ENCODE measurements at places on chromosomes 2 and 18.

GRCh38 chr18:75507636-75508035, 80.1 kb upstream of the SMIM21 start:
- DNase-seq, result no peak

DNA sequence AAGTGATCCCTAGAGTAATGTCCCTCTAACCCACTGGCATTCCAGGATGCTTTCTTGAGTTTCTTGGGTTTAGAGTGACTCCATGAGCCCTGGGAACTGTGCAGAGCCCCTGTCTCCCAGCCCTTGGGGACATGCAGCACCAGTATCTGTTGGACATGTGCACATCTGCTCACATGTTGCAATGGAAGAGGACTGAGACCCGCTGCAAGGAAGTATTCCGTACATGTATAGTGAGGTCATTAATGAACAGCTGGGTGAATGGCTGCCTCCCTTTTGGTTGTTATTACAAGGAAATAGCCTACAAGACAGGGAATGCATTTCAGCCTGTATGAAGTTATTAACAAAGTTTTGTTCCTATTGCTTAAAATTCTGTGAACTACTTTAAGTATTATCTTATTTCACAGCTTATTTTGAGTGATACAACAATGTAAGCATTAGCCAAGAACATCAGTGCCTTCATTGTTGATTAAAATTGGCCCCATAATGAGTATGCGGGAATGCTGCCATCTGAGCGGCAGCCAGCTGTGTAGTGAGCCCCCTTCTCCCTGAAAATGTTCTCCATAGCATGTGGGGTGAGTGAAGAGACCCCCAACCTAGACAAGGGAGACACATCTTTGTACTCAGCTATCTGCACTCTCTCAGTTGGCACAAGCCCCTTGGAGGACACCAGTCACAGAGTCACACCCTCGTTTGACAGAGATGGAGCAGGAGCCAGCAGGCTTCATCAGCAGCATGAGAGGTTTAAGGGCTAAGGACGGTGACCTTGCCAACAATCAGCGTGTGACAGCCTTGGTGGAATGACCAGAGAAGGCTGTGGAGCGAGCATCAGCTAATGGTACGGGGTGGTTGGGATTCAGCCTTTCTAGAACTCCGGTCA, 87.4 kb downstream of the FAM210A start:
- no peak for DNase-seq

DNA sequence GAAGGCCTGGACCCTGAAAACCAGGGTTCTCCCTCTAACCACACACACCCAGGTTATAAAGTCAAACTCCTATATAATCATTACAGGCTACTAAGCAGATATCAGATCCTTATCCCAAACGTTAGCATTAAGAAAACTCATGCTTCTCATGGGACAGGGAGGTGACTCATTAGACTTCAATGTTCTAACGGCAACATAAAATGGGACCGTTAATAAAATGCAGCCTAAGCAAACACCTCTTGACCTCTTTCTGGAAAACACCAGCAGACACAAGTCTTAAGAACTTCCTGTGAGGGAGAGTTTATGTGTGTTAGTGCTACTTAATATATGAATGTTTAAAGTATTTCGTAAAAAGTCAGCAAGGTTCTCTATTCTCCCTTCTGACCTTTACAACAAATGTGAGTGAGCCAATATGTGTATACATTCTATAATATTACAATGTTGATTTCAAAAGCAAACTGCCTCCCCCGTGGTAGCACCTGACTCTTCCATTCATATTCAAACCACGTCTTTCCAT, 31.7 kb downstream of the LPIN2 start:
- peak; percentile 24 for DNase-seq

GRCh38 chr2:160878618-160879017, 281.6 kb upstream of the TANK start:
- no peak for DNase-seq

DNA sequence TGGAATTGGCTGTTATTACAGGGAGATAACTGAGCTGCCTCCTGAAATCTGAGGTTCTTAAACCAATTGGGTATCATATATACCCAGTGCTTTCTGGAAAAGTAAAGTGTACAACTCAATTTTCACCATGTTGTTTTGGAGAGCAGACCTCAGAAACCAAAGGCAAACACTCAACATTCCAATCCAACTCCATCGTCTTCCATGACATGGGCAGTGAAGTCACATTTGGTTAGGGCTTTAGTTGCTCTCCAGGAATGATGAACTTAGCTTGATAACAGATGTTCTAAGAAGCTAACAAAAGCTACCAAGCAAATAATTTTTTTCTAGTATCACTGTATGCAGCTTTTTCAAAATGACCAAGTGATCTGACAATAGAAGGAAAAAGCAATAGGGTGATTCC, 107.0 kb upstream of the SLC35G4 start:
- no peak for DNase-seq

DNA sequence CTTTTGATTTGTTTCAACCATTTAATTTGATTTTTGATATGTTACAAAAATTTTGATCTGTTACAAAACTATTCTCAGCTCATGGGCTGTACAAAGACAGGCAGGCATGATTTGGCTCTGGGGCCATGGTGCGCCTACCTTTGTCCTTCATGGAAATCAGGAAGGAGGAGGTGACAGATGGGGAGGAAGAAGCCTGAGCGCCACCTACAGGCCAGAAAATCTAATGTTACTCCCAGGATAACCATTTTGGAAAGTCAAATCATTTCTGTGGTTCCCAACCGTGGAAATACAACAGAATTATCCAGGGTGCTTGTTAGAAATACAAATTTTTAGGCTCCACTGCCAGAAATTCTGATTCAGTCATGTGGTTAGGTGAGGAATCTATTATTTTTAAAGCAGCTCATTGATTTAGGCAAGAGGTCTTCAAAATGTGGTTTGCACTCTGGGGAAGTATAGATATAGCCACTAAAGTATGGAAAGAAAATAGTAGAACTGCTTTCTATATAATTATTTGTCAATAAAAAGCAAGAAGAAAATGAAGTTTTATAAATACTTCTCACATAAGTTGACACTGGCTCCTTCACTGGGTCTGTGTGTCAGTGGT, 93.9 kb downstream of the EVA1A start:
- DNase-seq, result peak; percentile 74

DNA sequence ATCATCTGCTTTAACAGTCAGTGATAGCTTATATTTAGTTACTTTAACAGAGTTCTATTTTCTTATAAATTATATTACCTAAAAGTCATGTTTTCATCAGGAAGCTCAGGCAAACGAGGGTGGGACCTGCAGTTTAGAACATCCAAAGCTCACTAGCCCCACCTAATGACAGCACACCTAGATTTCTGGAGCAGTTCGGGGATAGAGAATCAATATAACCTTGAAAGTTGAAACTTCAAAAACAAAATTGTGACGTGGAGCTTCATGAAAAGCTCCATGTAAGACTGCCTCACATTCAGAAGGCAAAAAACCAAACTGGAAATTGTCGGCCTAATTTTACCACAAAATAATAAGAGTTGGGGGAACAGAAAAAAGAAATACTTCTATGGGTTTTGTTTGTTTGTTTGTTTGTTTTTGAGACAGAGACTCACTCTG, 185.9 kb upstream of the CCDC150 start:
- DNase-seq, result peak; percentile 57

DNA sequence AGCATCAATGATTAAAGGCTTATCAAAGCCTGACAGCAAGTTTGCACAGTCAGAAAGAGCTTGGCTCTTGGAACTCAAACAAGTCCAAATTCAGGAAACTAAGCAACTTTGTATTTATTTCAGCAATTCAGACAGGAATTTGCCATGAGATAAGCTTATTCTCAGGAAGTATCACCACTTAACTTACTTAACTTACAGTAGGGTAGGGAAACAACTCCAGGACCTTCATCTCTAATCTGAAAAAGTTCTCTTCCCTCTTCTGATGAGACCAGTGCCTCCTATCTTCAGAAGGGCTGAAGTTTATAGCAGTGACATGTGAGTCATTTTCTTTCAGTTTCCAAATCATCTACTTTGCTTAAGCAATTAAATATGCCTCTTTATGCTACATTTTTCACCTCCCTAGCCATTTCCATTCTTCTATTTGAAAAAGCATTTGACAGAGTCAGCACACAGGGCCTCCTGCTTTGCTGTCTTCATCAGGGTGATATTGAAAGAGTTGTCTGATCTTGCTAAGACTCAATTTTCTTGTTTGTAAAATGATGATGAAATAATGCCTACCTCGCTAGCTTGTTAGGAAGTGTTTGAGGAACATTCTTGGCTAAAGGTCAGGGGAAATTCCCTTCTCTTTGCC, 389.5 kb downstream of the RND3 start:
- no peak for DNase-seq

DNA sequence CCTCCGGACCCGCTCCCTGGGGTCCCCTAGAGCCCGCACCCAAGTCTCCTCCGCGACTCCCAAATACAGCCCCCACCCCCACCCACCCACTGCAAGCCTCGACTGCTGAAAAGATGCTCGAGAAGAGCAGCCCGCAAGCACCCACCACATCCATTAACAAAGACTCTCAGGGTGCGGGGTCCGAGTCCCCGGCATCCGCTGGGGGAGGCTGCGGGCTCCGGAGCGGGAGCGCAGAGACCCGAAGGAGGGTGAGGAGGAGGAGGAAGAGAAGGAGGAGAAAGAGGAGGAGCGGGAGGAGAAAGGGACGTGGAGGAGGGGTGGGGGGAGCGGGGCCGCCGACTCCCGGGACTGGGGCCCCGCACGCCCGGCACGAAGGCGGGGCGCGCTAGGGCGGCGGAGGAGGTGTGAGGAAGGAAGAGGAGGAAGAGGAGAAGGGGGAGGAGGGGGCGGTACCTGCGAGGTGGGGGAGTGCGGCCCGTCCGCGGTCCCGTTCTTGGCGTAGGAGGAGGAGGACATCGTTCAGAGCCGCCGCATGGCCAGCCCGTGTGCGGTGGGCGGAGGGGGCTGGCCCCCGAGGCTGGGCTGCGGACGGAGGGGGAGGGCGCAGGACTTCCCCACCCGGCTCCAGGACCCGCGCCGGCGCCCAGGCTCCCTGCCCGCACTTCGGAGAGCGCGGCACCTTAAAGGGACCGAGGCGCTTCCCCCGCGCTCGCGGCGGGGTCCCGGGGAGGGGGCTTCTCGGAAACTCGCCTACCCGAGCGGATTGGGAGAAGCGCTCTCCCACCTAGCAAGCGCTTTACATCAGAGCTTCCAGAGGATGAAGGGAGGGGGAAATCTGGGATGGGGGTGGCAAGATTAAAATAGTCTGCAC, at the start of gene CACNB4:
TSS of gene CACNB4 (minus strand) at position 549 of the 871 bp plus-strand sequence.
- DNase-seq, result peak; percentile 74

DNA sequence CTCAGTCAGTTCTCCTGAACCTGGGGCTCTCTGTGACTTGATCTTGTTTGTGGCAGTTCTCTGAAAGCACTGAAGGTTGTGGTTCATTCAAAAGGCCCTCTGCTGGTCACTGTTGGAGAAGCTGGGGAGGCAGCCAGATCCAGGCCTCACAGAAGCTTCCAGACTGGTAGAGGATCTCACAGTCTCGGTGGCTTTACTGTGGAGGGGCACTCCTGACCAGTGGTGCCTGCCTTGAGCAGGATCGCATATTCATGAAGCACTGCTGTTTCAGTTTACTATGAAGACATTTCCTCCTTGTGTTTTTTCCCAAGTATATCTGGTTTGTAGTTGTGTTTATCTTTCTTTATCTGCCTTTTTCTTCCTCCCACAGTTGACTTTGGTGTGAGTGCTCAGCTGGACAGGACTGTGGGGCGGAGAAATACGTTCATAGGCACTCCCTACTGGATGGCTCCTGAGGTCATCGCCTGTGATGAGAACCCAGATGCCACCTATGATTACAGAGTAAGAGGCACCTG, 133.9 kb downstream of the MAP4K4 start:
- peak; percentile 70 for DNase-seq

DNA sequence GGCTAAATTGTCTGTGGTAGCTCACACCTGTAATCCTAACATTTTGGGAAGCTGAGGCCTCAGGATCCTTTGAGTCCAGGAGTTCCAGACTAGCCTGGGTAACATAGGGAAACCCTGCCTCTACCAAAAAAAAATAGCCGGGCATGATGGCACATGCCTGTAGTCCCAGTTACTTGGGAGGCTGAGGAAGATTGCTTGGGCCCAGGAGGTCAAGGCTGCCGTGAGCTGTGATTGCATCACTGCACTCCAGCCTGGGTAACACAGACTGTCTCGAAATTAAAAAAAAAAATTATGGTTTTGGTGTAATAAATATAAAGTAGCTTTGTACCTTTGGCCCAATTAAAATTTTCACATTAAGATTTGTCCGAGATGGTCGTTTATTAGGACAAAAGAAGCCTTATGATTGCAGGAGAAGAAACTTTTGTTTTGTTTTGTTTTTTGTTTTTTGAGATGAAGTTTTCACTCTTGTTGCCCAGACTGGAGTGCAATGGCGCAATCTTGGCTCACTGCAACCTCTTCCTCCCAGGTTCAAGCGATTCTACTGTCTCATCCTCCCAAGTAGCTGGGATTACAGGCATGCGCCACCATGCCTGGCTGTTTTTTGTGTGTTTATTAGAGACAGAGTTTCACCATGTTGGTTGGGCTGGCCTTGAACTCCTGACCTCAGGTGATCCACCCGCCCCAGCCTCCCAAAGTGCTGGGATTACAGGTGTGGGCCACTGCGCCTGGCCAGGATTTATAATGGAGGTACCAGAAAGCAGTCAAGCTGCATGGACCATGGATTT, 4.1 kb downstream of the MTA3 start:
- DNase-seq, result no peak

- DNase-seq, result no peak
Measured at GRCh38 chr2:183359867-183360266, 235.6 kb downstream of the NUP35 start.

GRCh38 chr2:26578581-26578980, 62.6 kb downstream of the CIB4 start:
- no peak for DNase-seq

- no peak for DNase-seq
Measured at GRCh38 chr18:48670751-48671560, 132.1 kb downstream of the CTIF start.

- DNase-seq, result no peak
Measured at GRCh38 chr2:176268976-176269318, 295 bp upstream of the MTX2 start.

DNA sequence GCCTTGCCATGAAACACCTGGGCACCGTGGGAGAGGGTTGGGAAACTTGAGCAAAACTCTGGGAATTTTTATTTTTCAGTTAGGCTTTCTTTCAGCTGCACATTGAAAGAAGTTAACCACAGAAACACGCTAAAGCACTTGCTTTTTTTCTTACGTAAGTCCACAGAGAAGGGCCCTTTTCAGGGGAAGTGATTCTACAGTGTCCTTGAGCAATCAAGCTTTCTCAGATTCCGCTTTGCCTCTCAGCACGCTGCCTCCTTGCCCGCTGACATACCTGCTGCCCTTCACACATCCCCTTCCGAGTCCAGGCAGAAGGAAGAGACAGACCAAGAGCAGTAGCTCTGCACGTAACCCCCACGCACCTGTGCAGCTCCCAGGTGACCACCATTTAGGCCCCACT, 135.5 kb upstream of the MYT1L start:
- DNase-seq, result no peak

DNA sequence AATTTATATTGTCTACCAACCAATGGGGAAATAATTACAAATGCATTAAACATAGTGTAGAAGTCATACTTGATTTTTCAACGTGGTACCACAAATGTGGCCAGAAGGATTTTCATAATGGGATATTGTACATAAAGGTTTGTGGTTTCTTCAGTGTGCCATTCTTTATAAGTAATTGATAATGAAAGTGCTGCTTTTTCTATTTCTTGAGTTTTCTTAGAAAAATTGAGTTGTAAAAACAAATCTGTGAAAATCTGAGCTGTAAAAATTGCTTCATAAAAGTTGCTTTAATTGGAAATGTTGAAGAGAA, 103.6 kb downstream of the KYNU start:
- DNase-seq, result no peak

- no peak for DNase-seq
Measured at GRCh38 chr2:39413063-39413737, 23.9 kb downstream of the MAP4K3 start.

GRCh38 chr2:120850551-120850950, 114.9 kb downstream of the GLI2 start:
- DNase-seq, result peak; percentile 63
